ENCODE measurements at places on chromosomes 12 and 14. TPM values are rescaled to one million over a fixed set of nuclear protein-coding genes. Genes with fewer than 3 reads are reported as not detected.

PRKD1 gene
- not detected for total RNA-seq

PLEKHG7 gene
- not detected for total RNA-seq

KRT75 gene
- total RNA-seq: not detected

SLC6A13 gene
- total RNA-seq: 0.35 TPM

RPL10L gene
- total RNA-seq: not detected

GLI1 gene
- total RNA-seq: 0.52 TPM

RTL1 gene
- not detected for total RNA-seq

NKX2-1 gene
- total RNA-seq: not detected

PLA2G1B gene
- total RNA-seq: not detected

RBMS2 gene
- total RNA-seq: 10.0 TPM

KRT85 gene
- not detected for total RNA-seq

WSCD2 gene
- not detected for total RNA-seq

RPL41 gene
- 3,748 TPM for total RNA-seq

FAM161B gene
- total RNA-seq: 1.2 TPM

ADGRD1 gene
- total RNA-seq: 0.23 TPM

KCNC2 gene
- not detected for total RNA-seq

DNA sequence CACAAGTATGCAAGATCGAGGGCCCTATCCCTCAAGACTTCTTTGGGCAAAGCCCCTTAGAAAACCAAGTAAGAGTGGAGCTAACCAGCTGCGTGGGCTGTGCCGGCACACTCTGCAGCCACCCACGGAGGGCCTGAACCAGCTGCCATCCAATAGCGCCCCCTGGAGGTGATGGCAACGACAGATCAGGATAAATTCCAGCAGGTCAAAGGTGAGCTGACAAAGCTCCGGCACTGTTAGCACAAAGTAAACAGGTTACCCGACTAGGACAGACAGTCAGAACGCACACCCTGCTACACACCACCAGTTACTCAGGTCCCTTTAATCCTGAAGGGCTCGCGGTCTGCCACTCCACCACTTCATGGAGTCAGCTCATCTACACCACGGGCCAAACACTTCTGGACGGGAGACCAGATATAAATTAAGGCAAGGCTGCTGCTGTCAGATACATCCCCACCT lies 4.9 kb downstream of the ZBTB39 start:
- DNase-seq: peak; percentile 82

GRCh38 chr14:40221428-40221827 lies 789.2 kb upstream of the FBXO33 start:
- DNase-seq: no peak

- DNase-seq: no peak
These were observed 15.0 kb downstream of the TMEM121 start for GRCh38 chr14:105541218-105541875.

- DNase-seq: peak; percentile 60
These were observed 606 bp downstream of the EP400 start for GRCh38 chr12:131950182-131950913.

GRCh38 chr14:68814539-68815297 lies 21.9 kb upstream of the ZFP36L1 start:
- DNase-seq: peak; percentile 71

DNA sequence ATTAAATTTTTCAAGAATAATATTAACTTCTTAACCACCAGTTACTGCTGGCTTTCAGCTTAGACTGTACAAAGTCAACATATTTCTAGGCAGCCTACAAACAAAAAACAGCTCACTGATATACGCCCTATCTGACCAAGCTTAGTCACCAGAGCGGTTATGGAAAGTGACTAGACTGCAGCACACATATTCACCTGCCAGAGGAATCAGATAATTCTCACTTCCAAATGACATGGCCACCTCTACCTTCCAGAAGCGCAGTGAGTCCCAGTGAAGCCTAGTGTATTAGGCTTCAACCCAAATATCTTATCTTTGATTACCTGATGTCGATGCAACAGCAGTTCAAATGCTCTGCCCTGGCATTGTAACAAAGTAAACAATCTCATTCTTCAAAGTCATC lies 8.5 kb downstream of the STXBP6 start:
- no peak for DNase-seq

GRCh38 chr14:54490445-54491175 lies 1.8 kb upstream of the GMFB start:
- no peak for DNase-seq

DNA sequence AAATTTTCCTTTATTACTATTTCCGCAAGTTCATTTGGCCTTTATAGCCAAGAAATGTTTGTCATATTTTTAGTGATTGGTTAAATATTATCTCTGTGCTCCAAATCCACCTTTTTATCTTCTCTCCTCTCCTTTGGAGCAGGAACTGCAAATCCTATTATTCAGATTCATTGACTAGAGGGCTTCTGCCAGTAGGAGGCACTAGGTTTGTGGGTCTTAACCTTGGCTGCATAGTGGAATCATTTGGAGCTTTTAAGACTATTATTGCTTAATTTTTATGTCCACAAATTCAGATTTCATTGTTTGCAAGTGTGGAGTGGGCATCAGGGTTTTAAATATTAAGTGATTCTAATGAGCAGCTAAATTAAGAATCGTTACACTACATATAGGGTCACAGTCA lies 75.3 kb upstream of the SYT10 start:
- no peak for DNase-seq

DNA sequence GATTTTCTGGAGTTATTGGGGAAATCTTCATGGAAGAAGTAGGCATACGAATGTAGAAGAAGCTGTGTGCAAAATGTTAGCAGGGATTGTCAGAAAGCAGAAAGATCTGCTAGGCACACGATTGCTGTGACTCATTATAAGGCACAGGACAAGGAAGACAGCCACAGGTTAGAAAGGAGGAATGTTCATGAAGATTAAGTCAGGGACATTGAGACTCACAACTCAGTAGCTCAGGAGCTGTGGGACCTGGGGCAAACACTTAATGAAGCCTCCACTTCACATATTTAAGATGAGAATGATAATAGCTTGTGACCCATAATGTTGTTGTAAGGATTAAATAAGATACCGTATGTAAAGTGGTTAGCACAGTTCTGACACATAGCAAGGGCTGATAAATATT lies 26.6 kb upstream of the RTRAF start:
- no peak for DNase-seq

DNA sequence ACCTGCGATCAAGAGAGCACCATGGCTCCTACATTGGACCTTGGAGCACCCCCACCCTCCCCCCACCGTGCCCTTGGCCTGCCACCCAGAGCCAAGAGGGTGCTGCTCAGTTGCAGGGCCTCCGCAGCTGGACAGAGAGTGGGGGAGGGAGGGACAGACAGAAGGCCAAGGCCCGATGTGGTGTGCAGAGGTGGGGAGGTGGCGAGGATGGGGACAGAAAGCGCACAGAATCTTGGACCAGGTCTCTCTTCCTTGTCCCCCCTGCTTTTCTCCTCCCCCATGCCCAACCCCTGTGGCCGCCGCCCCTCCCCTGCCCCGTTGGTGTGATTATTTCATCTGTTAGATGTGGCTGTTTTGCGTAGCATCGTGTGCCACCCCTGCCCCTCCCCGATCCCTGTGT lies 1.8 kb upstream of the RNU7-1 start:
- no peak for DNase-seq

- DNase-seq: peak; percentile 94
These were observed 54.5 kb downstream of the VCPKMT start for GRCh38 chr14:50061664-50062437.

GRCh38 chr12:40668099-40668529 lies 24.1 kb upstream of the CNTN1 start:
- DNase-seq: no peak

DNA sequence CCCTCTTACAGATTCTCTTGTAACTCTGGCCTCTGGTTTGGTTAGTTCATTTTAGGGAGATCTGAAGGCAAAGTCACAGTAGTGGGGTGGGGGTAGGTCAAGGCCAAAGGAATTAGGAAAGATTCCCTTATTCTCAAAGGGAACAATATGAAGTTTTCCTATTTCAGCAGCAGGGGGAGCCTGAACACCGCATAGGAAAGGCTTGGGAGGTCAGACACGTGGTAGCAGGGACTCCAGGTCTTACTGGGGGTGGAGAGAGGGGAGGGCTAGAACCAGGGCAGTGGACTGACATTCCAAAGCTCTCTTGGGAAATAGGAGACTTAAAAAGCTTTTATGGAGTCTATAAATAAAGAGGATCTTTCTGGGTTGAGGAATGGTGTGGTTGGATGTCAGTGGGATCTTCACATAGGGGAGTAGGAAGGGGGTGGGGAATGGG lies 1.3 kb downstream of the ZC3H10 start:
- DNase-seq: peak; percentile 76

GRCh38 chr12:26369588-26369987 lies 174.2 kb downstream of the SSPN start:
- DNase-seq: no peak

GRCh38 chr12:83473408-83474095 lies 786.8 kb downstream of the TMTC2 start:
- no peak for DNase-seq

GRCh38 chr14:61048640-61049039 lies 67.6 kb downstream of the SLC38A6 start:
- DNase-seq: no peak

GRCh38 chr14:63508033-63508432 lies 35.1 kb downstream of the PPP2R5E start:
- no peak for DNase-seq

GRCh38 chr12:68910128-68910527 lies 22.8 kb downstream of the CPM start:
- DNase-seq: no peak

GRCh38 chr12:4135919-4136605 lies 137.5 kb upstream of the CCND2 start:
- DNase-seq: peak; percentile 63

- no peak for DNase-seq
These were observed 5.1 kb upstream of the TUNAR start for GRCh38 chr14:95871531-95871930.

GRCh38 chr14:74085047-74085637 lies 386 bp downstream of the LIN52 start:
- DNase-seq: peak; percentile 66

- DNase-seq: no peak
These were observed 364.8 kb downstream of the CACNA1C start for GRCh38 chr12:2417481-2418160.

DNA sequence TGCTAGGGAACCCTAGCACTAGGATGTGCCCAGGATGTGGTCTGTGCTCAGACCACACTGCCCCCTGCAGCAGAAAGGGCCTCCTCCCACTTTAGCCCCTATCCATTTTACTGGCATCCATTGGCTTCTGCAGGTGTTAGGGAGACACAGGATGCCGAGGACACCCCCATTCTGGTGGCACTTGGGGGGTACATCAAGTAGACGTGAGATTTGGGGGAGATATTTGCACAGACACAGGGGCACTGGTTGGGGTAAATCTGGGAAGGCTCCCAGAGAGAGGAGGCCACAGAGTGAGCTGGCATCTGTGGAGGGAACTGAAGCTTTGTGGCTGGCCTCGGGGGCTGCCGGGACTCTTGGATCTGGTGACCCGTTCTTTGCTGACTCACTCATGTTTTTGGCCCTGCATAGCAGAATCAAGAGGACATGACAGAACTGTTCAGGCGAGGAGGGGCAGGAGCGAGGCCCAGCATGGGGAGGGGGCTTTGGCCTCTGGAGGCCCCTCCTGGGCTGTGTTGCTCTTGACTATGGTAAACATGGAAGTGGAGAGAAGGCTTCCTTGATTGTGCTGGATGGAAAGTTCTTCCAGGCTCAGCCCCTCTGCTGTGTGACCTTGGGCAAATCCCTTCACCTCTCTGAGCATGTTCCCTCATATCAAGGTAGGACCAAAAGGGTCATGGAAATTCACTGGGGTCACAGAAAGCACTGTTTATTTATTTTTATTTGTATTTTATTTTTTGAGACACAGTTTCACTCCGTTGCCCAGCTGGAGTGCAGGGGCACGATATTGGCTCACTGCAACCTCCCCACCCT lies 1.8 kb downstream of the PLBD2 start:
- no peak for DNase-seq

- DNase-seq: no peak
These were observed 747.4 kb downstream of the VRK1 start for GRCh38 chr14:97544571-97544970.

- DNase-seq: no peak
These were observed 16.5 kb upstream of the KRT78 start for GRCh38 chr12:52865090-52865944.

DNA sequence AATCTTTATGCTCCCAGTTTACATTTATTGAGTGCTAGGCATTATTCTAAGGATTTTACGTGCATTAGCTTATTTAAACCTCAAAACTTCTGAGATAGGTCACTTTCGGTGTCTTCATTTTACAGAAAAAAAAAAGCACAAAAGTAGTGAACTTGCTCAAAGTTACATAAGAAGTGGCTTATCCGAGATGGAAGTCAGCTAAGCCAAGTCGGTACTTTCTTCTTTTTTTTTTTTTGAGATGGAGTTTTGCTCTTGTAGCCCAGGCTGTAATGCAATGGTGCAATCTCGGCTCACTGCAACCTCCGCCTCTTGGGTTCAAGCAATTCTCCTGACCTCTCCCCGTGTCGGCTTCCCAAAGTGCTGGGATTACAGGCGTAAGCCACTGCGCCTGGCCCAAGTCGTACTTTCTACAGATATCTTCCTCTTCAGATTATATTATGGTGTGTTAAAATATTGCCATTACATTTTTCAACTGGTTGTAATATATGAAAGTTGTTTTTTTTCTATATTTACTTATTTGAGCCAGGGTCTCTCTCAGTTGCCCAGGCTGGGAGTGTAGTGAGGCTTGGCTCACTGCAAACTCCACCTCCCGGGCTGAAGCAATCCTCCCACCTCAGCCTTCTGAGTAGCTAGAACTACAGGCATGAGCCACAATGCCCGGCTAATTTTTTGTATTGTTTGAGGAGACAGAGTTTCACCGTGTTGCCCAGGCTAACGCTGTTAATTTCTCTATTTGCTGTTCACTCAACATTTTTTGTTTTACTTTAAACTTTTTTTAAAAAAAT lies 8.9 kb downstream of the DPPA3 start:
- DNase-seq: no peak

GRCh38 chr12:3645091-3645490 lies 107.8 kb downstream of the CRACR2A start:
- no peak for DNase-seq

DNA sequence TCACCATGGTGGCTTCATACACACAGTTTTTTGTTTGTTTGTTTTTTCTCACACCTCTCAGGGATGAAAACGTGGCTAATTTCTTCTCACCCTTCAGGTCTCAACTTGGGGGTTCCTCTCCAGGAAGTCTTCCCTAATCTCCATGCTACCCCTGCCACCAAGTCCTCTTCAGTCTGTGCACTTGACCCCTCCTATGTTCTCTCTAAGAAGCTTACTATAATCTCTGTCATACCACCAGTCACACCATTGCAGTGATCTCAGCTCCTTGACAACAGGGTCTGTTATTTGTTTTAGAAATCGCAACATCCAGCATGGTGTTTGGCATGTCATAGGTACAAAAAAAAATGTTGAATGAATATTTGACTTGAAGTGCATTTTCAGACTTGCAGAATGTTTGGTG lies 83.4 kb downstream of the PRORP start:
- DNase-seq: no peak

All from activated CD8-positive, alpha-beta memory T cell treated with anti-CD3 and anti-CD28 coated beads, Interleukin-2, amount 10 ng/mL, durations not matched to agents 7 days and 5 days (primary cell).